ENCODE measurements at places on chromosomes 7 and 10.

DNA sequence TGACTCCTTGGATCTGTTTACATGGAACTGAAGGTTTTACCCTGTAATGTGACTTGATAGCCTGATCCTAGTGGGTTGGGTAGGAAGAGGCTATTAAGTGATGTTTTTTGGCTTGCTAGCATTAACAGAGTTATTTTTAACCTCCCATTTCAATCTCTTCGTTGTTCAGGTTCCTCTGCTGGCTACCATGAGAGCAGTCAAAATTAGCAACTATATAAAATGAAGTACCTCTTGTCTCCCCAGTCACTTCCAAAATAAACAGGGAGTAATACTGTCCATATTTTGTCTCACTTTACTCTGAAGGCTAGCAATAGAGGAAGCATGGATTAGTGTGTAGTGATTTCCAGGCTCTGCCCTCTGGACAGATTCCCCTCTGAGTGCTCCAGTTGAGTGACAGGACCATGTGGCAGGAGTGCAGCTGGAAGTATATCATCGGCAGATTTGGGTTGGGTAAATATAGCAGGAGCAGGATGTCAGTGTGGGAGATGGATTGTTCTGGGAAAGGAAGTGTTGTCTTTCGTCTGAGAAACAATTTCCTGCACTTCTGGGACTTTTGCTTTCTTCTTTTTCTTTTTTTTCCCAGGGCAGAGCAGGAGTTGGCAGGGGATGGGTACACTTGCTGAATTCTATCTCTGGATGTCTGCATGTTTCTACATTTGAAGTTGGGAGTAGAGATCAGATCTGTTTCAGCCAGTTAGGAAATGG is 35.2 kb downstream of the GBF1 start:
- no peak for DNase-seq

- DNase-seq: no peak
Observed at GRCh38 chr10:96413151-96413787, 54.5 kb upstream of the OPALIN start.

DNA sequence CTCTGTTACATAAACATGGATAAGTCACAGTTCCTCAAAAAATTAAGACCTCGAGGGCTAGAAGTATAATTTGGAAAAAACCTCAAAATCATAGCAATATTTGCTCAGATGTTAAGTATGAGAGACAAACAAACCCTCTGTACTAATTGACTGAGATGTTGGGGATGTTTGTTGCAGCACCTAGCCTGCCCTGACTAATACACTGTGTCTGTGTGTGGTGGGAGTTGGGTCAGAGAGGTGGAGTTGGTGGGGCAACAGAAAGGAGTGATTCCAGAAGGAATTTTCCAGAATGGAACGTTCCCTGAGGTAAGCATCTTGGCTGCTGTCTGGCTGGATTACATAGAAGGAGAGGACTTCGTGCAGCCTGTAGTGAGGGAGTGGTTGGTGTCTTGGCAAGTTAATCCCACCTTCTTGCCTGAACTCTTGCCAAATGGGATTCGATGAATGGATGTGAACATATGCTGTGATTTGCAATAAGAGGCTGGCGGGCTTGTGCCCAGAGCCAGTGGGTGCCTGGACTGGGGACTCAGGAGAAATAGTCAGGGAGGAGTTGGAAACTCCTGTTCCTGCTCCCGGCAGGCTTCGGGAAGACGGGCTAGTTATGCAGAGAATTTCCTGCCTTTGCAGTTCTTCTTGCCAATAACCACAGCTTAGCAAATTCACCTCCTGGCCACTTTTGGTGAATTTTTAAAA is 9.3 kb upstream of the FAM180A start:
- no peak for DNase-seq

- no peak for DNase-seq
Observed at GRCh38 chr10:71641986-71642385, 77.6 kb downstream of the C10orf105 start.

- no peak for DNase-seq
Observed at GRCh38 chr10:108817135-108817534, 1106.2 kb downstream of the XPNPEP1 start.

GRCh38 chr10:117486606-117487005 is 55.9 kb upstream of the EMX2 start:
- no peak for DNase-seq

DNA sequence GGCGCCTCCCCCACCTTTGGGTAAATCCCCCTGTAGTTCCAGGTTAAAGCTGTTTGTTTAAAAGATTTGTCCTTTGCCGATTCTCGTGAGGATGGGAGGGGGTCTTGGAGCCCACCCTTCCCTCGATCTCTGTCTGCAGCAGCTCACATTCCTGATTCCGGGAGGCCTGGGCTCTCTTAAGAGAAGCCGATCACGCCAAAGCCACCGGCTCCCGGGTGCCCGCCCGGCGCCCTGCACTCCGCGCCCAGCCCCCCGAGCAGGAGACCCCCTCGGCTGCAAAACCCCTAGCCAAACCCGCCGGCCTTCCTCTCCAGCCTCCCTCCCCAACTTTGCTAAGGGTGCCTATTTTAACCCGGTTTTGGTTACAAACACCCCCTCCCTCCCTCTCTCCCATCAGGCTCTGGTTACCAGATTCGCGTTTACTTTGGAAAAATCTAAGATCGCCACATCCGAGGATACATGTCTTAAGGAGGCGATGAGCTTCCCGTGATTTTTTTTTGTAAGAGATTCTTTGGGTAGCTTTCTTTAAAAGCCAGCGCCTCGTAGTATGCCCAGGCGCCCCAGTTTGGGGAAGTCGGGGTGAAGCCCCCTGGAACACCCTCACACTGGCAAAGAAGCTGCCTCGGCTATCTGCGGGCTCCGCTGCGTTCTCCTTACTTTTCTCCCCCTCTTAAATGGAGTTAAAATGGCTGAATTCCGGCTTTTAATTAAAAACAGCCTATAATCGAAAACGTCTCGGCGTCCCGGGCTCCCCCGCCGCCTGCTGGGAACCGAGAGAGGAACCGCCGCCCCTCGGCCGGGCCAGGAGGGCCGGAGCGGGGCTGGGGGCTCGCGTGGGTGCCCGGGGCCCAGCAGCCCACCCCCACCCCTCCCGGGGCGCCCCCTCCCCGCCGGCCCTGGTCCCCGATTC is 983 bp downstream of the TNRC18 start:
- DNase-seq: no peak

DNA sequence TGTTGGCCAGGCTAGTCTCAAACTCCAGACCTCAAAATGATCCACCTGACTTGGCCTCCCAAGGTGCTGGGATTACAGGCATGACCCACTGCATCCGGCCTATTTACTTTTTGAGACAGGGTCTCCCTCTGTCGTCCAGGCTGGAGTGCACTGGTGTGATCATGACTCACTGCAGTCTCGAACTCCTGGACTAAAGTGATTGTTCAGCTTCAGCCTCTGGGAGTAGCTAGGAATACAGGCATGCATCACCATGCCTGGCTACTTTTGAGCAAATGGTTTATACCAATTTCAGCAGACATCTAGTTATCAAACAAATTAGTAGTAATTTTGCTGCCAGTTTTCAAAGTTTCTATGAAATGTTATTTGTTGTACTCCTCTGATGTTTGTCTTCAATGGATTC is 2.2 kb upstream of the WAC start:
- no peak for DNase-seq

- no peak for DNase-seq
Observed at GRCh38 chr7:2022021-2022409, 210.7 kb downstream of the MAD1L1 start.

DNA sequence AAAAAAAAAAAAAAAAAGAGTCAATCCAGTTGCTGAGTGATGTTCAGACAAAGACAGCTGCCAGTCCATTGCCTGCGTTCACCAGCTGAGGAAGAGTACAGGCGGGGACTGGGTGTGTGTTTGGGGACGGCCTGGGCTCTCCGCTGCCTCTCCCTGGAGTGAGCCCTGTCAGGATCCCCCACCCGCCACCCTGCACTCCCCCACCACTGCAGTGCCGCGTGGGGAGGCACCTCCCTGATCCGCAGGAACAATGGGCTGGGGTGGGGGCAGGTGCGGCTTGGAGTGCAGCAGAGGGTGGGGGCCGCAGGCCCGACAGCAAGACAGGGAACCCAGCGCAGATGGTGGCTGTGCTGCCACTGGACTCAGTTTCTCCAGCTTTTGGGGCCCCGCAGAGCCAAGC is 1.4 kb downstream of the HSPA12A start:
- no peak for DNase-seq

- no peak for DNase-seq
Observed at GRCh38 chr7:30990673-30991170, 27.0 kb downstream of the GHRHR start.

DNA sequence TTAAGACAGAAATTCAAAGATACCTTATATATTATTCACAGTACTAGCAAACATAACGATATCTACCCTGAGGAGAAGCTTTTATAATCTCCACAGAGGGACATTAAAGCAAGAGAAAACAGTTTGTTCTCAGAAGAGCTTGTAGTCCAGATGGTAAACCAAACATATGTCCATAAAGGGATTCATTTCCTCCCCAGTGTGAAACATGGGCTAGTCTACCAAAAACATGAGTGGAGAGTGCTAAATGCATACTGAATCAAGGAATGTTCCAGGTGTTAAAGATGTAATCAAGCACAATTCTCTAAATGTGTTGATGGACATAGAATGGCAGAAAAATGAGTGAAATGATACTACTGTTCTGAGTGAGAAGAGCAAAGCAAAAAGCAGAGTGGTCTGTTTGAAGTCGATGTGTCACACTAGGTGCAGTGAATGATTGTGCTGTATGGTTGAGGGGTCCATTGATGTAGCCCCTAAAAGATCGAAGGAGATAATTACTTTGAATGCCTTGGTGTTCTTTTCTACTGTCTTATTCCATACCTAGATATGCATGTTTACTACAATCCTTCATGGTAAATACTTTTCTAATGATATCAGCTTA is 25.3 kb downstream of the BCAP29 start:
- no peak for DNase-seq

GRCh38 chr10:60910543-60910942 is 33.4 kb downstream of the RHOBTB1 start:
- DNase-seq: no peak

GRCh38 chr7:152544481-152544927 is 108.7 kb upstream of the KMT2C start:
- no peak for DNase-seq

DNA sequence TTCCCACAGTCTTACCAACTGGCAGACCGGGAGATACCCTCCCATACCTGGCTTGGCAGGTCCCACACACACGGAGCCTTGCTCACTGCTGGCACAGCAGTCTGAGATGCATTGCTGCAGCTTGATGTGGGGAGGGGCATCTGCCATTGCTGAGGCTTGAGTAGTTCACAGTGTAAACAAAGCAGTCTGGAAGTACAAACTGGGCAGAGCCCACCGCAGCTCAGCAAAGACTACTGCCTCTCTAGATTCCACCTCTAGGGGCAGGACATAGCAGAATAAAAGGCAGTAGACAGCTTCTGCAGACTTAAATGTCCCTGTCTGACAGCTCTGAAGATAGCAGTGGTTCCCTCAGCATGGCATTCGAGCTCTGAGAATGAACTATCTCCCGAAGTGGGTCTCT is 69.6 kb upstream of the RELN start:
- no peak for DNase-seq

GRCh38 chr7:139651308-139651707 is 126.5 kb downstream of the HIPK2 start:
- DNase-seq: no peak

GRCh38 chr7:26841003-26841739 is 23.2 kb downstream of the SKAP2 start:
- DNase-seq: no peak

DNA sequence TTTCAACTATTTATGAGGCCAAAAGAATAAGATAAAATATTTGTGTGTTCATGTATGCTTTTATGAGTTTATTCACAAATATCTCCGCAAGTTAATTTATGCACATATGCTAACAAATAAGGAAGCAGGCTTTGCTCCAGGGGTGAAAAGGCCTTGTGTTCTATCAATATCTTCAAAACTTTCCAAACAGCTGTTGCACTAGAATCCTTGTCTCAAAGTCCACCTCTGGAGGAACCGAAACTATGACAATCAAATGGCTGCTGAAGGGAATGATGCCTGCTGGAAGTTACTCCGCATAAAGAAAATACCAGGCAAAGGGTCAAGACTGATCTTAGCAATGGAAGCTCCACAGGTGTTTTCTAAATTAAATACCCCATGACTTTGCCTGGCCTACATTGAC is 145.0 kb upstream of the GHITM start:
- DNase-seq: no peak

DNA sequence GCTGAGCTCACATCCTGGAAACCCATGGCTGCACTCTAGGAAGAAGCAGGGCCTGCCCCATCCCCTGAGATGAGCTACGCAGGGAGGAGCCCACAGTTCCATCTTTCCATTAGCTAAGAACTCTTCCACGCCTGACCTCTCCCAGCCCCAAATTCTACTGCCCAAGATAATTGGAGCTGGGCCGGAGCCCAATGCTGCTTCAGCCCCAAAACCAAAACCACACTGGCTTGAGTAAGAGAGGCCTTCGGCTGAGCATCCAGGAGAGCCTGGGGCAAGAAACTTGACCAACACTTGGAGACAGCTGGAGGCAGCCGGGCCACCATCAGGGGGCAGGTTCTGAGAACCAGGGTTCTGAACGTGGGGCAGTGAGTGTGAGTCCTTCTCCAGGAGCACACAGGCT is 116.1 kb upstream of the ZMIZ1 start:
- DNase-seq: no peak

DNA sequence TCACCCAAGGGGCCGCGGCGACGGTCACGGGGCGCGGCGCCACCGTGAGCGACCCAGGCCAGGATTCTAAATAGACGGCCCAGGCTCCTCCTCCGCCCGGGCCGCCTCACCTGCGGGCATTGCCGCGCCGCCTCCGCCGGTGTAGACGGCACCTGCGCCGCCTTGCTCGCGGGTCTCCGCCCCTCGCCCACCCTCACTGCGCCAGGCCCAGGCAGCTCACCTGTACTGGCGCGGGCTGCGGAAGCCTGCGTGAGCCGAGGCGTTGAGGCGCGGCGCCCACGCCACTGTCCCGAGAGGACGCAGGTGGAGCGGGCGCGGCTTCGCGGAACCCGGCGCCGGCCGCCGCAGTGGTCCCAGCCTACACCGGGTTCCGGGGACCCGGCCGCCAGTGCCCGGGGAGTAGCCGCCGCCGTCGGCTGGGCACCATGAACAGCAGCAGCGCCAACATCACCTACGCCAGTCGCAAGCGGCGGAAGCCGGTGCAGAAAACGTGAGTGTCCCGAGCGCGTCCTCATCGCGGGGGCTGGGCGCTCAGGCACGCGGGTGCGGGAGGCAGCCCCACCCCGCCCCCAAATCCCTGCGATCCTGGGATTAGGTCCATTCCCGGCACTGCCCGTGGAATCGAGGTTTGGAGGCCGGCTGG is 509 bp downstream of the AHR start:
- DNase-seq: no peak

GRCh38 chr10:50431791-50432190 is 180.5 kb upstream of the ASAH2 start:
- no peak for DNase-seq

- DNase-seq: no peak
Observed at GRCh38 chr10:25076506-25077177, 60.2 kb downstream of the THNSL1 start.

DNA sequence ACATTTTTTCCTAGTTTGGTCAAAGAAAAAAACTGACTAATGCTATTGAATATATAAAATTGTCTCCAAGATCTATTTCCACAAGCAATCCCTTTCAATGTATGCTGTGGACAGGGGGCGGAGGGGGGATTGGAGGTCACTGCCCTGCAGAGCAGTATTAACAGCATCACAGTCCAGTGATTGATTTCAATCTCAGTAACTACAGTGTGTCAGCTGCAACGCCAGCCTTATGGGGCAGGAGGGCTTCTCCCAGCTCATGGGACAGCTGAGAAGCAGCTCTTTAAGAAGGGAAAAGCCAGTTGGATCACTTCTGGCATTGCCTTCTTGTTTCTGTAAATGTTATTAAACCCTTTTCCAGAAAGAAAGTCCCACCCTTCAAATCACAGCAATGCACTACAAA is 65.0 kb downstream of the RAPGEF5 start:
- no peak for DNase-seq

- no peak for DNase-seq
Observed at GRCh38 chr7:85094046-85094725, 92.7 kb downstream of the SEMA3D start.

Data from AG04449 (cell line).